ENCODE measurements at places on chromosomes 3 and 15. TPM values are rescaled to one million over a fixed set of nuclear protein-coding genes. Genes with fewer than 3 reads are reported as not detected.

Gene EFL1
- total RNA-seq = 13.0 TPM

DNA sequence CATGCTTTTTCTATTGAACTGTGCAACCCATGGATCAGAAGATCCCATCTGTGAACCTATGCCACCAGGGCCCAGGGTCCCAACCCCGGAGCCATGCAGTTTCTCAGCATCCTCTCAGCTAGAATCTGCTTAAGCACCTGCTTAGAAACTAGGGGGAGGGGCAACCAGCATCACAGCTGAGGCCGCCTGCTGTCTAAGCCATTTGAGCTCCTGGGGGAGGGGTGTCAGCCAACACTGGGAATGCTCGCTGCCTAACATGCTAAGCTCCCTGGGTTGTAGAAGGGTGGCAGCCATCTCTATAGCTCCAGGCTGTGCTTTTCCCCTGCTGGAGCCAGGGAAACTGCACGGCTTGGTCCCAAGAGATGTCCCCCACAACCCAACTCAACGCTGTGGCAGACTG, 322.8 kb downstream of the EDEM1 start:
- DNase-seq = no peak

Gene FOXL2NB
- not detected for total RNA-seq

DNA sequence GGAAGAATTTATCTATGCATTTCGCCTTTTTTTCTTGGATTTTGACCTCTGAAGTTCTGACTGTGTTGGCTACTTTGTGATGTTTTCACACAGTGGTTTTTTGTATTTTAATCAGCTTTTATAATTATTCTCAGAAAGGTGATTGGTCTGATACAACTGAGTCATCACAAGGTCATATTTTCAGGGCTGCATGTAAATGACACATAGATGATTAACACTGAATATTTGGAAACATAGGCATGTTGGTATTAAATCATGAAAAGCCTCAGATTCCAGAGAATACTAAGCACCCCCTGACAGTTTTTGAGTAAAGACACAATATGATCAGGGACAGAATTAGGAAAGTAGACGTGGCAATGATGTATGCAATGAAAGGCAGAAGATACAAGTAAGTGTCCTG, 175.5 kb upstream of the SLCO3A1 start:
- DNase-seq = no peak

- DNase-seq = no peak
Measured at GRCh38 chr3:28013864-28014473, 227.4 kb upstream of the CMC1 start.

GRCh38 chr3:42764561-42765295, 8.3 kb downstream of the CCDC13 start:
- DNase-seq = no peak

DNA sequence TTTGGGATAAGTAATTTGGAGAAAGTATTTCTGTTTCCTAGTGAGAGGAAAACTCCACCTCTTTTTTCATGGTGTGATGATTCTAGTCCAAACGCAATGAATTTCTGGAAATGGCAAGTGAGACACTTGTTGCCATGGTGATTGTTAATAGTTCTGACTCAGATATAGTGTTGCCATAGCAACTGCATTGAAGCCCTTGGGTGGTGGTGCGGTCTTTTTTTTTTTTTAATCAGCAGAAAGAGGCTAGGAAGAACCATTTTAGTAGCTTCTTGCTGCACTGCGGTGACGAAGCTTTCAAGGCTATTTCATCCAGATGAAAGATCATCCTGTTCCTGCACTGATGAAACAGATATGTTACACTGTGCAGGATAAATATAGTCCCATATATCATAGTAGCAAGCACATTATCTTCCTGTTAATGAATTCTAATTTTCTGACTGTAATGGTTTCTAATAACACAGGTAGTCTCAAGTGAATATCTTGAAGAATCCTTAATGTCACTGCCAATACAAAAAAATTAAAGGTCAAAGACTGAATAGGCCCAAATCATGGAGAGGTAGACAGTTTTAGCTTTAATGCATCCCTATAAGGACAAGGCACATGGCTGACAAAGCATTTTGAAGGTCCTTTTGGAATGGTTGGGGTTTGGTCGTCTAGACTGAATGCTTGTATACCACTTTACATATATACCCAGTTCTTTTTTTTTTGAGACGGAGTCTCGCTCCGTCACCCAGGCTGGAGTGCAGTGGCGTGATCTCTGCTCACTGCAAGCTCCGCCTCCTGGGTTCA, 125.1 kb upstream of the ZBTB20 start:
- DNase-seq = no peak

Gene NOX5
- 0.66 TPM for total RNA-seq

- DNase-seq = no peak
Measured at GRCh38 chr15:83430441-83430840, 16.7 kb upstream of the SH3GL3 start.

GRCh38 chr3:128969993-128970739, 23.7 kb downstream of the CFAP92 start:
- no peak for DNase-seq

Gene TMEM42
- total RNA-seq = 11.2 TPM

- peak; percentile 29 for DNase-seq
Measured at GRCh38 chr15:94610485-94610884, 379.1 kb downstream of the MCTP2 start.

DNA sequence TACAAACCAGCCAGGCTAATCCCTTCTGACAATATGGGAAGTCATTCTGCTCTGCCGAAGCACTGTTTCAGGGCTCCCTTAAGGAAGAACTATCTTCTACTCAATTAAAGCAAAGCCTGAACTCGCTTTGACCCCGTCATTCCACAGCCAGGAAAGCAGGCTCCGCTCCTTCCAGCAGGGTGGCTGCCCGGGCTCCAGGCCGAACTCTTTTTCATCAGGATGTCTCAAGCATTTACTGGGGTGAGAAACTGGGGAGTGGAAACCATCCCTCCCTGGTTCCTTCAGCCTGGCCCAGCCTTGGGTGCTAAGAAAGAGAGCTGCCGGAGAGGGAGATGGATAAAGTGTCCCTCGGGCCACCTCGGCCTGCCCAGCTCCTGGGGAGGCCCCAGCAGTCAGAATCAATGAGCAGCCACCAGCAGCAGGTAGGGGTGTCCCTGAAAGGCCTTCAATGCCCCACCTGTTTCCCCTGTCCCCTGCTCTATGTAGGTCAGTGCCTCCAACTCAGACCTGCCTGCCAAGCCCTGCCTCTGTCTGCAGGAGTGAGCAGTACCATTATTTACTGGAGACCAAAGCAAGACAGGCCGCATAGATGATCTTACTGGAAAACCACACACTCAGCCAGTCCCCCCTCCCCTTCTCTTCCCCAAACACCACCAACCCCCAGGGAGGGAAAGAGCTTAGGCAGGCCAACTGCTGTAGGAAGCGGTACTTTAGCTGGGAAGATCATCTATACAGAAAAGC, 225.6 kb upstream of the TLE3 start:
- DNase-seq = peak; percentile 96

DNA sequence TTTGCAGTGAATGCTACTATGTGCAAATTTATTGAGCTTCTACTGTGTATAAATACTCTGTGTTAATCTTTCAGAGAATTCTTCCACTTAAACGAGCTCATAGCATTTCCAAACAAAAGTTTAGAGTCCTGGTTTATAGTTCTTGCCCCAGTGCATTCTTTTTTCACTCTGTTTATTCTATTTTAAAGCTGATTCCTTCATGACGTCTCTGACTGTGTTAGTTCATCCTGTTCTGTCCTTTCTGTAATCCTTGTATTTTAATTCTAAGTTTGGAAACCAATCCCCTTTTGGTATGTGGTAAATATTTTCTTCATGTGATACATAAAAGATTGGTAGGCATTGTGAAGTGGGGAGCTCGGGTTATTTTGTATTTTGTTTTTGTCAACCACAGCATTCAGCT, 18.7 kb downstream of the P2RY14 start:
- DNase-seq = no peak

Gene ANKDD1A
- total RNA-seq = 10.0 TPM

DNA sequence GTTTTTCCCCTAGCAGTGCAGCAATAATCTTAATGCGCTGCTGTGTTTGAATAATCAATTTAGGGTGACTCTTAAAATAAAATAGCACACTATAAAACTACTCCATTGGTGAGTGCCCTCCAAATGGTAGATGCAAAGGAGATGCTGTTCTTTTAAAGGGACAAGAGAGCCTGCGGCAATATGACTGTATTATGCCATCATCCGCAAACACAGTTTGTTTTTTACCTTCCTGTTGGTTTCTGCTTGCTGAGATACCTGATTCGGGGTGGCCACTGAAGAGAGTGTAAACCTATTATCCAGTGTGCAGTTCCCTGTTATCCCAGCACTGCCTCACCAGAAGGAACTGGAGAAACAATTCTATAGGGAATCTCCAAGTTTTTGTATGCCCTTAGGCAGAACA, 523.1 kb upstream of the TGFBR2 start:
- no peak for DNase-seq

DNA sequence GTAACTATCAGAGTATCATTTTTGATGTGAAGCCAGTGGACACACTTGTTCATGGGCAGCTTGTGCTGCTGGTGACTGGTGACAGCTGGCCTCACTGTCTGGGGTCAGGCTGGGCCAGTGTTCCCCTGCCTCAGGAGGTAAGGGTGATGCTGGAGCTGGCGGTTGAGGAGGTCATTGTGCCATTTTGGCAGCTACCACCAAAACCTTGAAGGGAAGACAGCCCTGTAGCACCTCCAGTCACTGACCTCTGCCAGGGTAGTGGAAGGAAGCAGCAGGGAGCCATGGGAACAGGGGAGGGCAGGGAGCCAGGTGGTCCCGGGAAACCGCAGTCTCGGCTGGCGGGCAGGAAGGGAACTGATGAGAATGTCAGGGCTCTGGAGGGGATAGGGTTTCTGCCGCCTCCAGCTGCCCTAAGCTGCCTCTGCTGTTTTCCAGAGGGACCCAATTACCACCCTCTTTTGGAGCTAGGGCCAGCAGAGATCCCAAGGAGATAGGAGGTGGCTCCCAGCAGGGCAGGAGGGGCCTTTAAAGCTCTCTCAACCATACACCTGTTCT, 24.8 kb downstream of the FOXL2NB start:
- no peak for DNase-seq

Gene PPARG
- total RNA-seq = 3.7 TPM

GRCh38 chr15:49769225-49769624, 148.4 kb downstream of the DTWD1 start:
- no peak for DNase-seq

GRCh38 chr15:39110746-39111145, 470.1 kb upstream of the THBS1 start:
- no peak for DNase-seq

Gene KLHL40
- total RNA-seq = not detected

DNA sequence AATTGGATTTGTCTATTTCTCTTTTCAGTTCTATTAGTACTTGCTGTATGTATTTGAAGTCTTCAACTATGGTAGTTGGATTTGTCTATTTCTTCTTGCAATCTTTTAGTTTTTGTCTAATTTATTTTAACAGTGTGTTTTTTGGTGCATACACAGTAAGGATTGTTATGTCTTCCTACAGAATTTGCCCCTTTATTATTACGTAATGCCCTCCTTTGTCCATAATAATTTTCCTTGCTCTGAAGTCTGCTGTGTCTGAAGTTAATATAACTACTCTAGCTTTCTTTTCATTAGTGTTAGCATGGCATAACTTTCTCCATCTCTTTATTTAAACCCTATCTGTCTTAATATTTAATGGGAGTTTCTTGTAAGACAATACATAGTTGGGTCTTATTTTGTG, 105.1 kb upstream of the STT3B start:
- DNase-seq = no peak

Gene MED12L
- total RNA-seq = 0.19 TPM

- no peak for DNase-seq
Measured at GRCh38 chr3:171797265-171797679, 13.0 kb downstream of the PLD1 start.

Gene RETNLB
- total RNA-seq = not detected

GRCh38 chr15:89656116-89656815, 999 bp upstream of the KIF7 start:
- DNase-seq = no peak

- DNase-seq = no peak
Measured at GRCh38 chr15:64582202-64582601, 121.8 kb downstream of the ZNF609 start.

Gene SMAD6
- total RNA-seq = 9.4 TPM

- no peak for DNase-seq
Measured at GRCh38 chr15:47607695-47608094, 109.6 kb upstream of the SEMA6D start.

DNA sequence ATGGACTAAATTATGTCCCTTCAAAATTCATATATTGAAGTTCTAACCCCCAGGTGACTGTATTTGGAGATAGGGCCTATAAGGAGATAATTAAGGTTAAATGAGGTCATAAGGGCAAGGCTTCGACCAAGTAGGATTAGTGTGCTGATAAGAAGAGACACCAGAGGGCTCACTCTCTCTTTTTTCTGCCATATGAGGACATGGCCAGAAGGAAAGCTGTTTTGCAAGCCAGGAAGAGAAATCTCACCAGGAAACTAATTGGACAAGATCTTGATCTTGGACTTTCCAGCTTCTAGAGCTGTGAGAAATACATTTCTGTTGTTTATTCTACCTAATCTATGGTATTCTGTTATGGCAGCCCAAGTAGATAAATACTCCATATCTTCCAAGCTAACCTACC, 503.6 kb upstream of the NAALADL2 start:
- no peak for DNase-seq

Gene CCDC13
- total RNA-seq = 1.2 TPM

DNA sequence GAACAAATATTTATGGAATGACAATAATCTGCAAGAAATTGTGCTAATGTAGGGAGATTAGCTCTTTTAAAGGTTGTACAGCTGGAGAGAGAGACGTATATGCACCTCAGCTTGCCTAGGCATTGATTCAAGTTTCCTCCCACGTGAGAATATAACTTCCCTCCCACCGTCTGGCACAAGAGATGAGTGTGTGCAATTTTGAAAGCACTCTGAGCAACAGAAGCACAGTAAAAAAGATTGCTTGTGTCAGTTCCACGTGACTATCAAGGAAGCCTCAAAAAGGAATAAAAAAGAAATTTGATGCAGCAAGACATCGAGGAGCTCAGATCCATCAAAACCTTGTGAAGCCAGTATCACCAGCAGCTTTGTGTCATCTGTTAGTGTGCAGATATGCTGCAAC, 435.3 kb downstream of the TUSC7 start:
- DNase-seq = no peak

Gene KNL1
- total RNA-seq = 0.06 TPM

Gene NR1I2
- not detected for total RNA-seq

GRCh38 chr15:47376190-47376589, 341.1 kb upstream of the SEMA6D start:
- no peak for DNase-seq

DNA sequence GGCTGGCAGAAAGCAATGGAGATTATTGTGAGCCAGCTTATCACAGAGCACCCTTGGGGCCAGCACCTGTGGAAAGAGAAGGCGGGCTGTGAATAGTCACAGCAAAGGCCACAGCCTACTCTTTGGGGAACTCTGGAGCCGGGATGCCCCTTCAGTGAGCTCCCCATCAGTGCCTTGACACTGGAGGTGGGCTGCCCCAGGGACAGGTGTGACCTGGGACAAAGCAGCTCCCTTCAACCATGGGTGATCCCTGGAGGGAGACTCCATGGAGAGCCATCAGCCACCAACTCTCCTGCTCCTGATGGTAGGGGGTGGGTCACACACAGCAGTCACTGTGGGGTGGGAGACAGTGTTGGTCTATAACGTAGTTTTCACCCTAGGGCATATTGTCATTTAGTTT, 5.8 kb downstream of the TTC21A start:
- no peak for DNase-seq

GRCh38 chr15:81216422-81216821, 19.7 kb downstream of the IL16 start:
- no peak for DNase-seq

GRCh38 chr3:57777774-57778173, 21.7 kb downstream of the SLMAP start:
- no peak for DNase-seq

GRCh38 chr3:105832644-105833043, 36.2 kb downstream of the CBLB start:
- DNase-seq = no peak

- DNase-seq = no peak
Measured at GRCh38 chr3:14425581-14426304, 23.3 kb downstream of the SLC6A6 start.

Measured in esophagus muscularis mucosa (tissue), 4 donors.